ENCODE measurements at places on chromosomes 3 and 15.

- peaks cover 30% of the 10 kb centered on the region for H3K4me1 ChIP-seq
- H3K27me3 ChIP-seq, result no peaks in the 10 kb centered on the region
- H3K27ac ChIP-seq, result peak overlapping the region; percentile 84
- peak; percentile 49 for DNase-seq
- no peaks in the 10 kb centered on the region for H3K36me3 ChIP-seq
- H3K4me3 ChIP-seq, result peak overlapping the region; percentile 50
These were observed 35.4 kb downstream of the PXYLP1 start for GRCh38 chr3:141266797-141267555.

GRCh38 chr3:124916837-124917409, 17.6 kb downstream of the MUC13 start:
- H3K4me3 ChIP-seq, result no peak overlapping the region
- H3K36me3 ChIP-seq, result no peaks in the 10 kb centered on the region
- DNase-seq, result no peak
- no peaks in the 10 kb centered on the region for H3K4me1 ChIP-seq
- H3K27me3 ChIP-seq, result peaks cover 10% of the 10 kb centered on the region

DNA sequence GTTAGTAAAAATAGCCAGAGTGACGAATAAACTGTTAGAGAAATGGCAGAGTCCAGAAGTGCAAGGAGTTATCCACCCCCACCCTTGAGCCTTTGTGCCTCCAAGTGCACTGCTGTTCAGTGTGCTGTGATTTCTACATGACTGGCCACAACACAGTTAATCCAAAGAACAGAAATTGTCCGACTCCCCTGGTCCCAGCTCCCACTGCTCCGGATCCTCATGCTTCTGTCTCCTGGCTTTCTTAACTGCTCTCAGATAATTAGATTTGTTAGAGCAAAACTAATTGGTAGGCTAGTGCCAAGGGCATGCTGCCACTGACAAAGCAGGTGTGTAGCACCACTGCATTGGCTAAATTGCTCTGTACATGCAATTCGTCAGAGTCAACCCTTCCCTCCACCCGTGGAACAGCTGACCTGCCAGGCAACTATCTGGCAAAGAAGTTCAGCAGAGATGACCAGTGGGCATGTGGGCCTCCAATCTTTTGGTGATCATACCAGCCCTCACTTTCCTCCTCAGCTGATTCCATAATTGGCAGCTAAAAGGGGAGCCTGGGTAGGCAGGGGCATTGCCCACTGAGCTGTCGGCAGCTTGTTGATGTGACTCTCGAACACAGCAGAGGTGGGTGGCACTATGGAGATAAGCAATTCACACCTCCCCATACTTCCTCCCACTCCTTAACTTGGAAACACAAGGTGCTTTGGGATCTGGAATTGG, 18.9 kb upstream of the ACAP2 start:
- no peaks in the 10 kb centered on the region for H3K27me3 ChIP-seq
- no peak overlapping the region for H3K27ac ChIP-seq
- H3K4me3 ChIP-seq, result no peak overlapping the region
- no peaks in the 10 kb centered on the region for H3K36me3 ChIP-seq
- peaks cover 3% of the 10 kb centered on the region for H3K4me1 ChIP-seq

GRCh38 chr3:108453565-108453964, 56.8 kb downstream of the MYH15 start:
- H3K36me3 ChIP-seq, result no peaks in the 10 kb centered on the region
- H3K4me3 ChIP-seq, result no peak overlapping the region
- no peaks in the 10 kb centered on the region for H3K27me3 ChIP-seq
- no peak for DNase-seq
- no peaks in the 10 kb centered on the region for H3K4me1 ChIP-seq

DNA sequence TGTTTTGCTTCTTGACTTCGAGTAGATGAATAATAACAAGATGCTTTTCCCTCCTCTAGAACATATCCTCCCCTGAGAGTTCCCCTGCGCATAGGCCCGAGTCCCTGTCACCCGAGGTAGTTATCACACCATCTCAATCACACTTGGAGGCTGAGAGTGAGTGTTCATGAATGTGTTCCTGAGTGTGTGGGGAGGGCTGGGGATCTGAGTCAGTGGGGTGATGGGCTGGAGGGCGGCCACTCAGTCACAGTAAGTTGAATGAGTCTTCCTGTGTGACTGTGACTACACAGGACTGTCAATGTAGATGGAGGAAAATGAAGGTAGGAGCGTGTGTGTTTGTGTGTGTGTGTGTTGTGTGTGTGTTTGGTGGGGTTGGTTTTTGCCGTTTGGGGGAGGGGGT, 71.0 kb downstream of the SETD5 start:
- DNase-seq, result no peak
- H3K4me1 ChIP-seq, result no peaks in the 10 kb centered on the region
- no peak overlapping the region for H3K27ac ChIP-seq
- no peak overlapping the region for H3K4me3 ChIP-seq

DNA sequence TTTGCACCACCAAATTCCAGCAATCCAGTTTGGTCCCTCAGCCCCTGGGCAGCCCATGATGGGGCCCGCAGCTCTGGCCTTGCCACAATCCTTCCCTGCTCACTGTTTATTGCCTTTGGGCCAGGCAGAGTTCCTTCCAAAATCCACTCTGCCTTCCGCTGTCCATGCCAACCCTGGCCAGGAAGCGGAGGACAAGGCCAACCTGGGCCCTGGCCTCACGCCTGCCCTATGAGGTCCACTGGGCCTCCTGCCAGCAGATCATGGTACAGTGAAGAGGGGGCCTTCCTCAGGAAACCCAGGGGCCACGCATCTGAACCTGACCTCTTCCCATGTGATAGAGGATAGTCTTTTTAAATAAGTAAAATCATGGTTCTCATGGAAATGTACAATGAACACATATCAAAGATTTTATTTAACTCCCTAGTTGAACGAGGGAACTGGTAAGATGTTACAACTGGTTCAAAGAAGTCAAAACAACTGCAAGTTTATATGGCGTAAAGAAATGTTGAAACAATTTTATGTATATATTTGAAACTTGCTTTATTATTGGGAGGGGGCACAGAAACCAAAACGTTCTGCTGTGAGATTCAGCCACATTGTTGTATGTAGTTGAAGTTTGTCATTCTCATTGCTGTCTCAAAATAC, 95.8 kb upstream of the TNFAIP8L3 start:
- no peaks in the 10 kb centered on the region for H3K36me3 ChIP-seq
- no peak overlapping the region for H3K4me3 ChIP-seq
- no peak overlapping the region for H3K27ac ChIP-seq
- no peak for DNase-seq
- peaks cover 23% of the 10 kb centered on the region for H3K27me3 ChIP-seq

- no peaks in the 10 kb centered on the region for H3K36me3 ChIP-seq
- peak overlapping the region; percentile 86 for H3K4me3 ChIP-seq
- H3K27me3 ChIP-seq, result no peaks in the 10 kb centered on the region
- DNase-seq, result no peak
- peak overlapping the region; percentile 44 for H3K27ac ChIP-seq
These were observed 1.2 kb downstream of the PARP16 start for GRCh38 chr15:65285291-65286068.

DNA sequence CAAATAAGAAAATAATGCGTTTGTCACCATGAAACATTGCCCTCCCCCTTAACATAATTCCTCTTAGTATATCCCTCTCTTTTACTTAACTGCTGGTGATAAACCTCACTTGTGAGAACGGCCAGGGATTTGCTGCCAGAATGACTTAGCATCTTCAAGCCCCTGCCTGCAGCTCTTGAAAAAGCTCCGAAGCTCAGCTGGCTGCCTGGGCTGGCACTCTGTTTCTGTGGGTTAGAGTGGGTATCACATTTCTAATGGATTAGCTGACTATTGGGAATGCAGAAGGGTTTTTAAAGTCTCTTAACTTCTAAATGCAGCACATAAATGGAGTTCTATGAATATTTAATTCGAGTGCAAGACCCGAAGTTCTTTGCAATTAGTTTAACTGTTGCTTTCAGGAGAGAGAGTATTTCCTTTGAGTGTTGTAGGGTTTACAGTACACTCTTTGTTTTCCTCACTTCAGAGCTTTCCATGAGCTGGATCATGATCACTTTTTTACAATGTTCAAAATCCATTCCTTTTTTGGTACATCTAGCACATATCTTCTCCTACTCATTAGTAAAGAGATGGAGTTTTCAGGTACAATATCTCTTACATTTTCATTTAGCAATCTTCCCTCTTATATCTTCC, 124.7 kb upstream of the RBMS3 start:
- no peaks in the 10 kb centered on the region for H3K4me1 ChIP-seq
- no peaks in the 10 kb centered on the region for H3K27me3 ChIP-seq
- H3K36me3 ChIP-seq, result no peaks in the 10 kb centered on the region
- DNase-seq, result no peak
- no peak overlapping the region for H3K4me3 ChIP-seq

DNA sequence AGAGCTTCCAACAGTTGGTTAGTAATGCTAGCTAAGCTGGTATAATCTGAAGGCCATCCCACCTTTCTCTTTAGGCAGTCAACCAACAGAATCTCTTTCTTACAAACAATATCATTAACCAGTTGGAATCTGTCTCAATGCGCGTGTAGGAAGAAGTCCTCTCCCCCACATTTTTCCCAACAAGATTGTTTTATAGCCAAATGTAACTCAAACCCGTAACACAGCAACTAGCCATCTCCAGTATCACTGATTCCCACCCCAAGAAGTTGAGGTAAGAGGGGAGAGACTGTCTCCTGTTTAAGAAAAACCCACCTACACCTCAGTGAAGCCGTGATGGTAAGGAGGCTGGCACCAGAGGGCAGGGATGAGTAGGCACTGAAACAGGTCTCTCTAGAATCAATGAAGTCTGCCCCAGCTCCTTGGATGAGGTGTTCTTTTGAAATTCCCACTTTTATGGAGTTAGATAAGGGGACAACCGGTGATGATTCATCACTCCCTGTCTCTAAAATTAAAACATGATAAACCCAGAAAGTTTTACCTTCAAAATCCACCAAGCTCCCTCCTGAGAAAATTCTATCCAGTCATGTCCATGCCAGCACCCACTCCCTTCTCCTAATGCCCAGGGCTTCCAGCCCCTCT, 30.9 kb downstream of the CDC25A start:
- no peak for DNase-seq
- H3K4me1 ChIP-seq, result no peaks in the 10 kb centered on the region
- no peaks in the 10 kb centered on the region for H3K27me3 ChIP-seq
- no peak overlapping the region for H3K4me3 ChIP-seq
- no peak overlapping the region for H3K27ac ChIP-seq

DNA sequence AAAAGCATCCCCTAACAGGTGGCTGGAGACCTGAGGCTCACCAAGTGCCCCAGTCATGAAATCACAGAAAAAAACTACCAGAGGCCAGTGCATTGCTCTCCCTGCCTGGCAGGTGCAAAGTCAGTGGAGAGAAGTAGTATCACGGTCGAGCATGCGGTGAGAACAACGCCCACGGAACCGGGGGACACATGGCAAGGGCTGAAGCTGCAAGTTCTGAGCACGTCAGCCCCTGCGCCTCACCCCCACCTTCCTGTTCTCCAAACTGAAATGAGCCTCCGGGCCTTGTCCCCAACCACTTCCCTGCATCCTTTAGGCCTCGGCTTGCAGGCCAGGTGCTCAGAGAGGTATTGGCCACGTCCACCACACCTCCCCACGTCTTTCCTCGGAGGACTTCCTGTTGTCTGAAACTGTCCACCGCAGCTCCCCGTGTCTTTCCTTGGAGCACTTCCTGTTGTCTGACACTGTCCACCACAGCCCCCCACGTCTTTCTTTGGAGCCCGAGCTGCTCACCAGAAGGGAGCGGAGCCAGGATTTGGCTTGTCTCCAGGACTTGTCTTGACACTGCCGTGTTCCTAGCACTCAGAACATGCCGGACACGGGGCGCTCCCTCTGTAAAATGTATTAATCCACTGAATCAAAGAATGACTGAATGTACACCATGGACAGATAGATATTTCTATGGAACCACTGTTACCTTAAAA, 43.9 kb downstream of the NSMCE3 start:
- H3K27ac ChIP-seq, result no peak overlapping the region
- no peaks in the 10 kb centered on the region for H3K36me3 ChIP-seq
- no peaks in the 10 kb centered on the region for H3K27me3 ChIP-seq
- no peak overlapping the region for H3K4me3 ChIP-seq
- no peak for DNase-seq
- H3K4me1 ChIP-seq, result no peaks in the 10 kb centered on the region

DNA sequence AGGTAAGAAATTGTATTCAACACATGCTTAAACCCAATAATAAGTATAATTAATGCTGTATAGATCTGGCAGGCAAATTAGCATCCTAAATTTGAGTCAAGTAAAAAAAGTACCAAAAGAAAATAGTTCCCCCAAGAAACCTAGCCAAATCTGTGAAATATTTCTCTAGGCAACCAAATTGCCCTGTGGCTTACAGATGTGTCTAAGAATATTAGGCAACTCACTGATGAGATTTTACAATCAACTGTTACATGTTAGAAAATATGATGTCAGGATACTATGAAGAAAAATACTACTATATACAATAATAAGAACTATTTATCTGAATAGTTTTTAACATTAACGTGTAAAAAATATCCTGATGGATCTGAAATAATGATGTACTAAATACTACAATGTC, 397.1 kb downstream of the TIGIT start:
- no peaks in the 10 kb centered on the region for H3K27me3 ChIP-seq
- DNase-seq, result no peak
- no peak overlapping the region for H3K27ac ChIP-seq
- peaks cover 6% of the 10 kb centered on the region for H3K4me1 ChIP-seq

- no peak overlapping the region for H3K4me3 ChIP-seq
- H3K27ac ChIP-seq, result no peak overlapping the region
- no peaks in the 10 kb centered on the region for H3K36me3 ChIP-seq
- no peak for DNase-seq
- H3K27me3 ChIP-seq, result no peaks in the 10 kb centered on the region
These were observed 205.0 kb upstream of the ADAMTS9 start for GRCh38 chr3:64892671-64893309.

- DNase-seq, result no peak
- H3K4me1 ChIP-seq, result no peaks in the 10 kb centered on the region
- H3K4me3 ChIP-seq, result peak overlapping the region; percentile 35
- H3K27me3 ChIP-seq, result no peaks in the 10 kb centered on the region
These were observed 12.4 kb downstream of the PCYT1A start for GRCh38 chr3:196275126-196275525.

DNA sequence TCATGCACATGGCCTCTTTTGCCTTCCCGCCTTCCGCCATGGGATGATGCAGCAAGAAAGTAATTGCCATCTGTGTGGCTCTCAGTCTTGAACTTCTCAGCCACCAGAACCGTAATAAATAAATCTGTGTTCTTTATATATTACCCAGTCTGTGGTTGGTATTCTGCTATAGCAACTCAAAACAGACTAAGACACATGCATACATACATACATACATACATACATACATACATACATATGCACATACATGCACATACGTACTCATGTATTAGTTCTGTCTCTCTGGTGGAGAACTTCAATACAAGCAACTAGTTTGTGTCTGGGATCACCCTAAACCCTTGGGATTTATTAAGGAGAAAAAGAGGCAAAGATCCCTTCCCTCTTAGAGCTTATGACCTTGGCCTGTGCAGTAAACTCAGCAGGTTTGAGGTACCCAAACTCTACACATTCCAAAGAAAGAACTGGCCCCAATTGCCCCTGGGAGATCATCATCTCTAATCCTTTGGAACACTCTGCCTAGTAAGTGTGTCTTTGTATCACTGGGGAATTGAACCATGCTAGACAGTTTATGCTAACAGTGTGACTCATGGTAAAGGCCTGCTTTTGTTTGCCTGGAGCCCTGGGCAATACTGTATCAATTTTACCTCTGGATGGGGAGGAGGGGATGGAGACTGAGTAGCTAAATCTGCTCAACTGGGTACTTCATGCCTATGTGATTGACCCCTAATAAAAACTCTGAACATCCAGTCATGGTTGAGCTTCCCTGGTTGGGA, 115.6 kb upstream of the LMCD1 start:
- no peaks in the 10 kb centered on the region for H3K27me3 ChIP-seq
- no peaks in the 10 kb centered on the region for H3K36me3 ChIP-seq
- no peak for DNase-seq
- H3K27ac ChIP-seq, result no peak overlapping the region
